ENCODE measurements at places on chromosomes 5 and 9. TPM values are rescaled to one million over a fixed set of nuclear protein-coding genes. Genes with fewer than 3 reads are reported as not detected.

The TMEM267 gene
- total RNA-seq, result 8.1 TPM

The CYLC2 gene
- total RNA-seq, result not detected

The ACTBL2 gene
- under 0.01 TPM for total RNA-seq

The RNF183 gene
- not detected for total RNA-seq

The SLC4A9 gene
- not detected for total RNA-seq

The DBH gene
- not detected for total RNA-seq

The SHISAL2B gene
- total RNA-seq, result not detected

The NPR2 gene
- 19.5 TPM for total RNA-seq

The CEP78 gene
- 23.7 TPM for total RNA-seq

The SRD5A1 gene
- total RNA-seq, result 11.2 TPM

The FAM78A gene
- 1.9 TPM for total RNA-seq

The NIM1K gene
- total RNA-seq, result not detected

The TNFSF8 gene
- total RNA-seq, result not detected

The TMEM174 gene
- not detected for total RNA-seq

The TMEM8B gene
- total RNA-seq, result under 0.01 TPM

The LCN15 gene
- not detected for total RNA-seq

The RNF208 gene
- not detected for total RNA-seq

The TLR4 gene
- 32.8 TPM for total RNA-seq
